ENCODE measurements at places on chromosomes 1 and 21.

DNA sequence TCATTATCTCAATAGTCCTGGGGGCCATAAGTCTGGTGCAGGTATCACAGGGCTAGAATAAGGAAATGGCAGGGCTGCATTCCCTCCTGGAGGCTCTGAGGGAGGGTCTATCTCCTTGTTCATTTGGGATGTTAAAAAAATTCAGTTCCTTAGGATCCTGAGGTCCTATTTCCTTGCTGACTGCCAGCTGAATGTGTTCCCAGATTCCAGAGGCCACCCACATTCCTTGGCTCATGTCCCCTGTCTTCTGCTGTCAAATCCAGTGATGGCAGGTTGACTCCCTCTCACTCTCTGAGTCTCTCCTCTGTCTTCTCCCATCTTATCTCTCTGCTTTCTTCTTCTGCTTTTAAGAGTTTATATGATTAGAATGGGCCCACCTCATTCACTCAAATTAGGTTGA, 400.6 kb downstream of the PTPRU start:
- DNase-seq = no peak

DNA sequence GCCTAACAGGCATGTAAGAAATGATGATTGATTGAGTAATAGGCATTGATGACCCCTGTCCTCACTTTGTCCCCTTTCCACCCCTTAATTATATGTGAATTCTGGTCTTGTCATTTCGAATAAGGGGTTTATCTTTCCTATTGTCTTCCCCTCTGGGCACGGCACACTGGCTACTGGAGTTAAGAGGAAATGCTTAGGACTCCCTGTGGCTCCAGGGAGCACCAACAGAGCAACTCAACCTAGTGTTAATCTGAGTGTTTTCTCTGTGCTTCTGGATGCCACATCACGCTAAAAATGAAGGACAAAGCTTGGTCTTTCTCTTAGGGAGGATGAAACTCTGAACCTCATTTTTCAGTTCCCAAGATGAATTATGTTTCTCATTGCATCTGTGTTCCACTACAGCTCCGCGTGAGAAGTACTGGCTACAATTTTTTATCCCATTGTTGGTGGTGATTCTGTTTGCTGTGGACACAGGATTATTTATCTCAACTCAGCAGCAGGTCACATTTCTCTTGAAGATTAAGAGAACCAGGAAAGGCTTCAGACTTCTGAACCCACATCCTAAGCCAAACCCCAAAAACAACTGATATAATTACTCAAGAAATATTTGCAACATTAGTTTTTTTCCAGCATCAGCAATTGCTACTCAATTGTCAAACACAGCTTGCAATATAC, 5.3 kb downstream of the FCER1A start:
- no peak for DNase-seq

GRCh38 chr1:5444396-5444795, 547.8 kb downstream of the NPHP4 start:
- no peak for DNase-seq

GRCh38 chr1:183588827-183589226, 1.4 kb downstream of the NCF2 start:
- DNase-seq = no peak

DNA sequence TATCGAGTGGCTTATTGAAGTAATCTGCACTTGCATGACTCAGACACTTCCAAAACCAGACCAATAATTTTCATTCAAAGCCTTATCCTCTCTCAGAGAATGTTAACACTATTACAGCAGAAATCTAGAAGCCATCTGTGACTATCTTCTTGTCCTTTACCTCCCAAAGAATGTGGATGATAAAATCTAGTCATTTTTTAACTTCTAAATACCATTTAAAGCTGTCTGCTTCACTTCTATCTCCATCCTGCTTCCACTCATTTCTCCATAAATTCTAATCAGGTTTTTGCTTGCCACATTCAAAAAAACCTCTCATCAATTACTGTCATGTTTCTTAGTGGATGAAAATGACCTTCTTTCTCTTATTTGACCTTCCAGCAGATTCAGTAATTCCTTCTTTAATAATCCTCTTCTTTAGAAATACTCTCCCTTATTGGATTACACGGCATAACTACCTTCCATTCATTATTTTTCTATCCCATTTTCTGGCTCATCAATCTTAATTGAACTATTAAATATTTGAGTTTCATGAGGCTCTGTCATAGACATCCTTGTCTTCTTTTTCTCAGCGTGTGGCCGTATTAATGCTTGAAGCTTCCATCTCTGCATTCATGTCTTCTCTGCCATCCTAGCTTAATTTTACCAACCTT, 1999.4 kb downstream of the MRPL39 start:
- no peak for DNase-seq

- DNase-seq = no peak
Measured at GRCh38 chr1:156483397-156483796, 17.2 kb downstream of the MEF2D start.

- peak; percentile 47 for DNase-seq
Measured at GRCh38 chr1:31605908-31606427, 11.5 kb upstream of the HCRTR1 start.

GRCh38 chr1:66460776-66461175, 73.2 kb upstream of the SGIP1 start:
- no peak for DNase-seq

- DNase-seq = no peak
Measured at GRCh38 chr21:45306832-45307571, 19.3 kb upstream of the POFUT2 start.

DNA sequence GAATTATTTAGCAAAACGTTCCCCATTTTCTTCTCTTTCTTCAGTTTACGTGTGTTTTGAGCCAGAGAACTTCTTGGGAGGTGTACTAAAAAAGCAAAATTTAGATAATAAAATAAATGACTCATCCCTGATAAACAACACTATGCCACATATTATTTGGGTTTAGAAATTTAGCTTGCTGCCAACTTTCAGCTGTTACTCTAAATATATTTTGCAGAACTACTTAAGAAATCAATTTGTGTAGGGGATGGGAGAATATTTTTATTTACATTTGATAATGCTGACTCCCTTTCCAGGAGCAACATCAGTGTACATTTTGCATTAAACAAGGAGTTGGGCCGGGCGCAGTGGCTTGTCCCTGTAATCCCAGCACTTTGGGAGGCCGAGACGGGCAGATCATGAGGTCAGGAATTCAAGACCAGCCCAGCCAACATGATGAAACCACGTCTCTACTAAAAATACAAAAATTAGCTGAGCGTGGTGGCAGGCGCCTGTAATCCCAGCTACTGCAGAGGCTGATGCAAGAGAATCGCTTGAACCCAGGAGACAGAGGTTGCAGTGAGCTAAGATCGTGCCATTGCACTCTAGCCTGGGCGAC, 151.4 kb upstream of the ZRANB2 start:
- DNase-seq = no peak

DNA sequence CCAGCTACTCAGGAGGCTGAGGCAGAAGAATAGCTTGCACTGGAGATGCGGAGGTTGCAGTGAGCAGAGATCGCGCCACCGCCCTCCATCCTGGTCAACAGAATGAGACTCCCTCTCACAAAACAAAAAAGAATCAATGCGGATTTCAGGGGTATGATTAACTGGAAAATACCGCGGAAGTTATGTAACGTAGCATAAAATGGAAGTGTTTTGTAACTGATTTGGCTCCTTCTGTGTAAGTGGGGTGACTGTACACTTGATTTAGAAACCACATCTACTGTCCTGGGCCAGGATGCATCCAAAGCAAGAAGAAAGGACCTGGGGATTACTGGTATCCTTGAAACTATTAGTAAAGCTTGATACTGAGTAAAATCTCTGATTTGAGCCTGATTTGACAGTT, 3.1 kb upstream of the VAMP4 start:
- no peak for DNase-seq

- DNase-seq = no peak
Measured at GRCh38 chr1:18569811-18570545, 60.7 kb upstream of the PAX7 start.

- DNase-seq = no peak
Measured at GRCh38 chr1:92342401-92342800, 43.5 kb downstream of the RPAP2 start.

DNA sequence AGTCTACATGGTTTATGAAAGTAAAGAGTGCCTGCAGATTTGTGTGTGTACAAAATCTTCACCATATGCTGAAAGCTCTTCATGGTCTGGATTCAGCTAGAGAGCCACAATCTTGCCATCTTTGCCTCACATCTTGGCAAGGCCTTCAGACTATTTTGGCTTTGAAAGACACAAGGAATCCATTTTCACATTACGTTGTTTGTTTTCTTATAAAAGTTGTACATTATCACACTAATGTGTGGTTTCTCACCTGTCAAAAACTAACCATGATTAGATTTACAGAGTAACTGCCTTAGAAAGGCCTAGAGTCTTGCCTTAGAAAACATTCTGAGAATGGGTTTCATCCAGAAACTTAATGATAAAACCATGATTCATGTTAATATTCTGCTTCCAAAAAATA, 494.6 kb downstream of the NEGR1 start:
- no peak for DNase-seq

DNA sequence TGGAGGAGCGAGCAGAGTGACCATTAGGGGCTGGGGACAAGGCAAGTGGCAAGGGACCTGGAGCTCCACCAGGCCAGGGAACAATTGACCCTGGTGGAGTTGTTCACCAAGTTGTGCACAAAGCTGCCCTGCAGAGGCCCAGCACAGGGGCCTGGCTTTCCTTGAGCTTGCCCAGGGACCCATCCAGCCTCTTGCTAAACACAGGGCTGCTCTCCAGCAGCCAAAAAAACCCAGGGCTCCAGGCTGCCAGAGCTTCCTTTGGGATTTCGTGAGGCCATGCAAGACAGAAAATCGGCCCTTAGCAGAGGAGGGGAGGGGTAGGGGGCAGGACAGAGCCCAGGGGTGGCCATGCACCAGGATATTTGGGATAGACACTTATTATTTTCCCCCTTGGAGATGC, 32.6 kb downstream of the LRP8 start:
- DNase-seq = no peak

- DNase-seq = no peak
Measured at GRCh38 chr1:25786887-25787759, 12.9 kb upstream of the SELENON start.

GRCh38 chr1:46568461-46568891, 17.0 kb upstream of the KNCN start:
- DNase-seq = no peak

DNA sequence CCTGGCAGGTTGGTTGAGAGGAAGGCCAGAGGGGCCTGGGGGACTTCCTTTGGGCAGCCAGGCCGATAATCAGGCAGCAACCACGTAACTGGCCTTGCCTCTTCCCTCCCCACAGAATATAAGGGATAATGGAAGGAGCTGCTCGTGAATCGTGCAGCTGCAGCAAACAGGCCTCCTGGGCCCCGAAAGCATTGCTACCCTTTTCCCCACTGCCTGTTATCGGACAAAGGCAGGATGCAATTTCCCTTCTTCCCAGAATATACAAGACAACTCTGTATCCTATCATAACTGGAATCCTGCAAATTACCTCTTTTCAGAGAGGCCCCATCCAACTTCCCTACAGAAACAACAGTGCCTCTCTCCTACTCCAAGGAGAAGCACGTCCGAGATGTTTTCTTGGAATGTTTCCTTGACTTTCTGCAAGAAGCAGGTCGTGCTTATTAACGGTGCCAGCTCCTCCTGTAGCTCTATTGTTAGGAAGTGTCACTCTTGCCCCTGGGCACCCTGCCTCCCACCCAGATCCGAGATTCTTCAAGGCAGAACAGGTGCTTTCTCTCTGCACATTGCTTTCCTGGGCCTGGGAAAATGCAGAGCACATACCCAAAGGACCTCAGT, 106.0 kb upstream of the TIAM1 start:
- no peak for DNase-seq

DNA sequence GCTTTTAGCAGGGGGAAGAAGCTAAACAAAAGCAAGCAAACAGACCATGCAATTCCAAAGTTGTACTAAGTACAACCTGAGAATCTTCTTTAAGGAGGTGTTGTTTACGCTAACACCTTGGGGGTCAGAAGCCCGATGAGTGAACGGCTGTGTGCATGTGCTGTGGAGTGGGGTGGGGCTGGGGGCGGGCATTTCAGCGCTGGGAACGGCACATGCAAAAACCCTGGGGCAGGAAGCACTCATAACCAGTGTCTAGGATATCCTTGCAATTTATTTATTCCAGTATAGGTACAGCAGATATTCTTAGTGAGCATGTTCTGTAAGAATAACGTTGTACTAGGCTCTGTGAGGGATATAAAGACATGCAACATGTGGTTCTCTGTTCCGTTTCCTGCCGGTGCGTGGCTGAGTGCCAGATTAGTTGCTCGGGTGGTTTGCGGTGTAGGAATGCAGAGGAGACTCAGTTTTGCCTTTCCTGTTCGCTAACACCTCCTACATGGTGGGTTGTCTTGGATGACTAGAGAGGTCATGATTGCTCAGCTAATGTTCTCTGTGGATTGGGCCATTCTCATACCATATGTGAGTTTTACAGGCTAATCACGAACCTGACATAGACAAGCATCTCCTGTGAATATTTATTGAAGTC, 3.7 kb downstream of the FASLG start:
- peak; percentile 53 for DNase-seq

DNA sequence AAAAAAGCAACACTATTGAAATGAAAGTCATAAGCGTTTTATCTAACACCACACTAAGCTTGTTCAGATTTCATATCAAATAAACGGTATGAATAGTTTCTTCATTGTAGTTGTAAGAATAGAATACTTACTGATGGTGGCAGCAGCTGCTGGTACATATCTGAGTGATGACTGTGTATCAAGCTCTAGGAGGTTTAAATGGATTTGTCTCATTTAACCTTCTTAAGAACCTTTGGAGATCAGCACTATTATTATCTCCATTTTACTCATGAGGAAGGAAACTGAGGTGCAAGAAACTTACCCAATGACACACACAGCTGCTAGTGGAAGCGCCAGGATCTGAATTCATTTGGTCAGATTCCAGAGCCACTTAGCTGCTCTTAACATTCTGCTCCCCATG, 104.0 kb downstream of the EIF4G3 start:
- DNase-seq = peak; percentile 43

DNA sequence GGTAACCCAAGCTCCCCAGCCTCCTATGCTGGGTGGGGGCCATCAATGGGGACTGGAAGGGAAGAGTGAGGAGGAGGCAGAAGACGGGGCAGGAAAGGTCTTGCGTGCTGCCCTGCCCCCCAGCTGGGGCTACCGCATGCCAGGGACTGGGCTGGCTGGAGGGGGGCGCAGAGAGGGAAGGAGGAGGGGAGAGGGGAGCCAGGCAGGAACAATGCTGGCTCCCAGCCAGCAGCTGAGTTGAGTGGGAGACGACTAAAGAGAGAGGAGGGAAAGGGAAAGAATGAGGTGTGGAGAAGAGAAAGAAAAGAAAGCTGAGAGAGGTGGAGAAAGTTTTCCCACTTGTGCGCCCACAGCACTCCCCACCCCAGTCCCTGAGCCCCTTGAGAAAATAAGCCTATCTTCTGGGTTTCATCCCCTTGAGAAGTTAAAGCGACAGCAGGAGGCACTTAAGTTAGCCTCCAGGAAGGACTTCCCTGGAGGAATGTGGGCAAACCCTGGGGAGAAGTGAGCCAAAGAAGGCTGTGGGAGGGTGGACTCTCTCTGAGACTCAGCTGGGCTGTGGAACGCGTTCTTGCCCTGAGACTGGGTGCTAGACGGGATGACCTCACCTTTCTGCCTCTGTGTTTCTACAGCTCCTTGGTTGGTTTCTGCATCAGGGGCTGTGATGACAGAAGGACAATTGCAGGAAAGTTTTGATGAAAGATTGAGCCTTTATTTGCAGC, 12.9 kb upstream of the NES start:
- no peak for DNase-seq

- DNase-seq = no peak
Measured at GRCh38 chr1:59779949-59780348, 34.8 kb upstream of the HOOK1 start.

Data from AG09309 (cell line).